Pancreas (tissue), 10 donors: ENCODE measurements at places on chromosomes 5 and 9.

GRCh38 chr5:35502206-35502605, 115.5 kb upstream of the SPEF2 start:
- DNase-seq, result no peak

- no peak for DNase-seq
Measured at GRCh38 chr5:61993295-61993927, 312.6 kb upstream of the KIF2A start.

DNA sequence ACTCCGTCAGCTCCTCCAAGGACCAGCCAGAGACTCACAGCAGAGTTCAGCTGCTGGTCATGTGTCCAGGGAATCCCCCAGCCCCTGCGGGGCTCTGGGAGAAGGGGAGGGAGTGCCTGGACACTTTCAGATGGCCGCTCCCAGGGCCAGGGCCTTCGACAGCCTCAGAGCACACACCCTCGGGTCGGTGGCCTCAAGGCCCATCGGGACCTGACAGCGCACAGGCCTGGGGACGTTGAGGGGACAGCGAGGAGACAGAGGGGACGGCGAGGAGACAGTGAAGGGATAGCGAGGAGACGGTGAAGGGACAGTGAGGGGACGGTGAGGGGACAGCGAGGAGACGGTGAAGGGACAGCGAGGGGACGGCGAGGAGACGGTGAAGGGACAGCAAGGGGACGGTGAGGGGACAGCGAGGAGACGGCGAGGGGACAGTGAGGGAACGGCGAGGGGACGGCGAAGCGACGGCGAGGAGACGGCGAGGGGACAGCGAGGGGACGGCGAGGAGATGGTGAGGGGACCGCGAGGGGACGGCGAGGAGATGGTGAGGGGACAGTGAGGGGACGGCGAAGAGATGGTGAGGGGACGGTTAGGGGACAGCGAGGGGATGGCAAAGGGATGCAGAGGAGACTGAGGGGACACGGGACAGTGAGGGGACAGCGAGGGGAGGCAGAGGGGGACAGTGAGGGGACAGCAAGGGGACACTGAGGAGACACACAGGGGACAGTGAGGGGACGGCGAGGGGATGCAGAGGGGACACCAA, 47.3 kb downstream of the SLC12A7 start:
- peak; percentile 29 for DNase-seq

DNA sequence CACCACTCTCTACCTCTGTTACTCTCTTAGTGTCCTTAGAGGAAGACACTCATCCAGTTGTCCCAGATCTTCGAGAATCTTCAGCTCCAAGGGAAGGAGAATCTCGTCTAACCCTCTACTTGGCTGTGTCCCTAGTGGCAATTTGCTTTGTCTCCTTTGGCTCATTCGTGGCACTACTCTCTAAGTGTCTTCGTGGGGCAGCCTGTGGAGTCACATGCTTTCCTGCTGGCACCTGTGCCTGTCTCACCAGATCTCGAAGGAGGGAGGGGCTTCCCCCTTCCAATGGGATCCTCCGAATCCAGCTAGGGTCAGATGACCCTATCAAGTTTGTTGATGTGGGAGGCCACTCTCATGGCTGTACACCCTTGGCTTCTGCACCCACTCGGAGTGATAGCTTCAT, 1.8 kb upstream of the PCDHGC5 start:
- no peak for DNase-seq

GRCh38 chr9:88873635-88874034, 117.6 kb upstream of the S1PR3 start:
- no peak for DNase-seq

GRCh38 chr5:73088026-73088425, 32.3 kb upstream of the TMEM171 start:
- DNase-seq, result no peak

GRCh38 chr9:115412656-115413055, 294.7 kb upstream of the TNC start:
- no peak for DNase-seq

GRCh38 chr5:157273131-157273556, 7.2 kb downstream of the CYFIP2 start:
- no peak for DNase-seq

- DNase-seq, result no peak
Measured at GRCh38 chr5:96302174-96302738, 130.8 kb downstream of the PCSK1 start.

DNA sequence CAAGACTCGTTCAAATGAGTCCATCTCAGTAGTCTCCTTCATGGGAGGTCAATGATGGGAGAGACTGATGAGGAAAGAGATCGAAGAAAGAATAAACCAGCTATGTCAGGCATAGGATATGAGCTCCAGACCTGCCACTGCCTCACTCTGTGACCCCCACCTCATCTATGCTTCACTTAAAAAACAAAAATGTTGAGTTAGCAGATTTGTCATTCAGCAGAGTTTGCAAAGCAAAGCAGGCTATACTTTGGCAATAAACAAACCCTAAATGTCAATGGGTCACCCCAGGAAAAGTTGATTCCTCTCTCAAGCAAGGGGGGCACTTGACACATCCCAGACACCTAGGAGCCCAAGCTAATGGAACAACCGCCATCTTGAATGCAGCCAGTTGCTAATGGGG, 117.0 kb downstream of the GABBR2 start:
- no peak for DNase-seq
